ENCODE measurements at places on chromosomes 5 and 9. TPM values are rescaled to one million over a fixed set of nuclear protein-coding genes. Genes with fewer than 3 reads are reported as not detected.

The MEGF10 gene
- polyA plus RNA-seq: 0.18 TPM

The CDH9 gene
- polyA plus RNA-seq: 1.7 TPM

The NIM1K gene
- polyA plus RNA-seq: 7.4 TPM

The STK10 gene
- 1.8 TPM for polyA plus RNA-seq

The UNC13B gene
- 37.2 TPM for polyA plus RNA-seq

The ZNF366 gene
- polyA plus RNA-seq: not detected

The CKMT2 gene
- polyA plus RNA-seq: not detected

The SPINK7 gene
- polyA plus RNA-seq: not detected

The SYK gene
- polyA plus RNA-seq: not detected

The SV2C gene
- 0.88 TPM for polyA plus RNA-seq

The FREM1 gene
- 2.6 TPM for polyA plus RNA-seq

The ZFP2 gene
- 14.5 TPM for polyA plus RNA-seq

The BTNL3 gene
- polyA plus RNA-seq: not detected

The ORM2 gene
- polyA plus RNA-seq: not detected

The TPM2 gene
- polyA plus RNA-seq: not detected

The FBP2 gene
- not detected for polyA plus RNA-seq

The MRPL36 gene
- polyA plus RNA-seq: 62.6 TPM

The BHMT2 gene
- polyA plus RNA-seq: not detected

The AQP3 gene
- not detected for polyA plus RNA-seq

The PCDHB6 gene
- 1.6 TPM for polyA plus RNA-seq

The CSF2 gene
- not detected for polyA plus RNA-seq

The QRFP gene
- not detected for polyA plus RNA-seq

The SPINK4 gene
- not detected for polyA plus RNA-seq

The GRXCR2 gene
- polyA plus RNA-seq: 0.36 TPM

The TAF1L gene
- polyA plus RNA-seq: not detected

The ZBTB34 gene
- 19.5 TPM for polyA plus RNA-seq

The GPSM1 gene
- 117 TPM for polyA plus RNA-seq

The SPATA31D4 gene
- polyA plus RNA-seq: not detected

The PCDHGB1 gene
- 0.68 TPM for polyA plus RNA-seq

The FBXL7 gene
- polyA plus RNA-seq: 0.24 TPM

The ZBED3 gene
- 5.0 TPM for polyA plus RNA-seq

The FOXD4L3 gene
- polyA plus RNA-seq: not detected

The DDX4 gene
- polyA plus RNA-seq: 0.54 TPM

The NME5 gene
- 17.0 TPM for polyA plus RNA-seq

The IFNA2 gene
- not detected for polyA plus RNA-seq

The GPX3 gene
- polyA plus RNA-seq: 4.0 TPM

The PHAX gene
- 36.7 TPM for polyA plus RNA-seq

The CARTPT gene
- polyA plus RNA-seq: not detected

The PDZD2 gene
- polyA plus RNA-seq: 4.0 TPM

The PCDHGA4 gene
- 0.38 TPM for polyA plus RNA-seq

The WDR38 gene
- not detected for polyA plus RNA-seq

The VLDLR gene
- 62.4 TPM for polyA plus RNA-seq

The CYLC2 gene
- not detected for polyA plus RNA-seq

The BNC2 gene
- polyA plus RNA-seq: 1.2 TPM

The PCDHGA11 gene
- 0.62 TPM for polyA plus RNA-seq

The WNT8A gene
- 0.26 TPM for polyA plus RNA-seq

The NR5A1 gene
- polyA plus RNA-seq: 2.4 TPM

The TOR4A gene
- polyA plus RNA-seq: 0.70 TPM

The CCL27 gene
- polyA plus RNA-seq: 2.9 TPM

The HAPLN1 gene
- 0.10 TPM for polyA plus RNA-seq

The KIF12 gene
- 0.14 TPM for polyA plus RNA-seq

The KLF9 gene
- 0.60 TPM for polyA plus RNA-seq

The SPINK13 gene
- not detected for polyA plus RNA-seq

The HSPB3 gene
- polyA plus RNA-seq: not detected

The PCDHGA6 gene
- polyA plus RNA-seq: 0.09 TPM
